ENCODE measurements at places on chromosomes 4 and X.

GRCh38 chr4:183959319-183960045 lies 54.4 kb downstream of the STOX2 start:
- no peak for DNase-seq

- DNase-seq: no peak
Observed at GRCh38 chr4:35793045-35793722, 451.1 kb downstream of the ARAP2 start.

DNA sequence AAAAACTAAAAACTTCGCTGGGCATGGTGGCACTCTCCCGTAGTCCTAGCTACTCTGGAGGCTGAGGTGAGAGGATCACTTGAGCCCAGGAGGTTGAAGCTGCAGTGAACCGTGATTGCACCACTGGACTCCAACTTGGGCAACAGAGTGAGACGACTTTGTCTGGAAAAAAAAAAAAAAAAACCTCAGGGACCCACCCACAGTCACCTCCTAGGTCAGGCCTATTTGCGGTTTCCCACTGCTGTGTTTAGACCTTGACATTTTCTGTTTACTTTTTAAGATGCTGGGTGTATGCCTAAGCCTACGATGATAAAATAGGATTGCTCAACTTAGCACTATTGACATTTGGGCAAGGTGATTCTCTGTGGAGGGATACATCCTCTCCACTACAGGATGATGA lies 197.4 kb upstream of the TBL1X start:
- DNase-seq: no peak

DNA sequence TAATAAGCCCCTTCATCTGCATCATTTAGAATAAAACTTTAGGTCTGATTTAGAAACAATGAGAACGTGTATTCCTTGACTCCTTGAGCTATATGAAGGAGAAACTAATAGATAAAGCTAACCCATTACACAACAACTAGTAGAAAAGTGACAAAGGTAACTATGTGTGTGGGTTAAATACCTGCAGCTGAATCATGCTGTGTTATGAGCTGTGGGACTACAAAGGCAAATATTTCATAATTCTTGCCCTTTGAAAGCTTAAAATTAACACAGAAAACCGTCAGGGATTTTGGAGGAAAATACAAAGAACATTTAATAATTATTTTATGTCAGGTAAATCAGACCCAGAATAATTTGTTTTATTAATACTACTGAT lies 898 bp upstream of the NDP start:
- no peak for DNase-seq

GRCh38 chr4:157713342-157713741 lies 459.5 kb downstream of the GASK1B start:
- DNase-seq: no peak

DNA sequence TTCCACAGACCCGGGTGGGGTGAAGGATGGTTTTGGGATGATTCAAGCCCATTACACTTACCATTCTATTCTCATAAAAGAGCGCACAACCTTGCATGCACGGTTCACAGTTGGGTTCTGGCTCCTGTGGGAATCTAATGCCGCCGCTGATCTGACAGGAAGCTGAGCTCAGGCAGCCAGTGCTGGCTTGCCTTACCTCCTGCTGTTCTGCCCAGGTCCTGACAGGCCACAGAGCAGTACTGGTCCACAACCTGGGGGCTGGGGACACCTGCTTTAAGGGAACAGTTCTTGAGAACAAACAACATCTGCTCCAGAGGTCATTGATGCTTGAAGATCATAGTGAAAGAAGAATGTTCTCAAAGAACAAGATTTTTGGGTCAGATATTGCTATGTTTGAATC lies 8.0 kb upstream of the HS3ST1 start:
- DNase-seq: no peak

GRCh38 chrX:13797512-13797911 lies 19.4 kb downstream of the GPM6B start:
- DNase-seq: no peak
